GM13976 (cell line): ENCODE measurements at places on chromosomes 4 and X.

DNA sequence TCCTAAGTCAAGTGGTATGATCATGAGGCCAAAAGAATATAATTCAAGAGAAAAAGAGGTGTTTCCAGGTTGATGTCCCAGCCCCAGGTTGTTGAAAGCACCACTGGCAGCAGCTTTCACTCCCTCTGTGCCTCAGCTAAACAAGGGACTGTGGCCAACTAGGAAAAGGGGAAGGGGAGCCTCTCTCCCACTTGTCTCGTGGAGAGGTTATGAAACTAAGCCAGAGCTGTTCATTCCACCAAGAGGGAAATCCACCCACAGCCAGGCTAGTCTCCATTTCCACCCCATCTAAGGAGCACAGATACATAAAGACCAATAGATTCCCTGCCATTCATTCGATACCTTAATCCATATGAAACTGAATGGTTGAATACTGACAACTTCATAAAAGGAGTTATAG is 8.1 kb downstream of the ANXA5 start:
- no peak for DNase-seq

GRCh38 chrX:107683124-107683895 is 55.0 kb downstream of the PRPS1 start:
- DNase-seq: no peak

DNA sequence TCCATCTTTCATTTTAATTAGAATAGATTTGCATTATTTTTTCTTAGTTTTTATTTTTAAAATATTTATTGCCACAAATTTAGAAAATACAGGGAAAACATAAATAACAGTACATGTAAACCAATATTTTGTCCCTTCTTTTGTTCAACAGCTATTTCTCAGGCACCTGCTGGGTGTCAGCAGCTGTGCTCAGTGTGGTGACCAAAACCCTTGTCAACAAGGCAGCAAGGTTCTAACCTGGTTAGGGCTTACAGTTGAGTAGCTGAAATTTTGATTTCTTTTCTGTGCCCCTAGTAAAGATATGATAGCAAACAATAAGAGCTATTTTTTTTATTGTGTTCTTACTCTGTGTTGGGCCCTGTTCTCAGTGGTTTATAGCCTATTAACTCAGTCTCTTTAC is 128.1 kb downstream of the PTTG2 start:
- no peak for DNase-seq

DNA sequence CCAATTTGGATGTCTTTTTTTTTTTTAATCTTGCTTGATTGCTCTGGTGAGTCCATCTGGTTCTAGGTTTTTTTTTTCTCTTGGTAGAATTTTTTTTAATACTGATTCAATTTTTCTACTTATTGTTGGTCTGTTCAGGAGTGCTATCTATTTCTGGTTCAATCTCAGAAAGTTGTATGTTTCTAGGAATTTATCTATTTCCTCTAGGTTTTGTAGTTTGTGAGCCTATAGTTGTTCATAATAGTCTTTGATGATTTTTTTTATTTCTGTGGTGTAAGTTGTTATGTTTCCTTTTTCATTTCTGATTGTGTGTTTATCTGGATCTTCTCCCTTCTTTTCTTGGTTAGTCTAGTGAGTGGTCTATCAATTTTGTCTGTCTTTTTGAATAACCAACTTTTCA is 129.6 kb downstream of the FAM13A start:
- no peak for DNase-seq

DNA sequence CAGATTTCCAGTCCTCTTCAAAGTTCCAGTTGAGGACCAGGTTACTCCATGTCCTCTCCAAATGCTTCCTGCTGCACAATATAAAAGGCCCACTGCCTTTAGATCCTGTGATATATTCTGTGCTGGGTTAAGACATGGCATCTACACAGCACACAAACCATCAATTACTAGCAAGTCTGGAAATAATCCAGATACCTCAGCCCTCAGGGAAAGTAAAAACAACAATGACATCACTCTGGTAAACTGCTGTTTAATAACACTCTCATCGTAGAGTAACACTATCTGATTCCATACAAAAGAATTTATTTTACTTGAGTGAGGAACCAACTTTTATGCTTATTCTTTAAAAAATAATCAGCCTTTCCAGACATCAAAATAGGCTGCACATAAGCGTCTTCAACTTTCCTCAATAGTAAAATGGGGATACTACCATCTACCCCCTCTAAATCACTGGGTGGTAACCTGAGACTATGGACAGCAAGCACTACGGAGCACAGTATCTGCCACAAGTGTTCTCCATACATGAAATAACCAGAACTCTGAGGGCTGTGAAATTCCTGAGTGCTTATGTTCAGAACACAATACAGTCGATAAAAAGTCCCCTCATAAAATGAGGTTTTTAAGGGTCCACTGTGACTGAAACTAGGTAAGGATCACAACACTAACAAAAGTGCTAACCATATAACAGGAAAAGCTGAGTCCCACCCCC is 53.4 kb downstream of the ABCG2 start:
- no peak for DNase-seq

DNA sequence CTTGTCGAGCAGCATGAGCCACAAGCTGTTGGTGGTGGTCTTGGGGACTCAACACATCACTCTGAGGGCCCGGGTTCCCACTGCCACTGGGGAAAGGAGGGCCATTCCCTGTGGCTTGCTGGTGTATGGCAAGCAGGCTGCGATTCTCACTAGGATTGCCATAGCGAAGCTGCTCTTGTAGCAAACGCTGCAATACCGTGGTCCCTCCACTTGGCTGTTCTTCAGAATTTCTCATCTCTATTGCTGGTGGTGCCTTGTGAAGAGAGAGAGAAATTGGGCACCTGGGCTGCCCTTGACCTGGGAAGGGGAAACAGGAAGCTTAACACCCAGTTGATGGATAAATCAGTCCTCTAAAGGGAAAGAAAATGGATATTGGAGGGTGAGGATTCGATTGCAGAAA is 17.7 kb downstream of the AMOT start:
- DNase-seq: no peak

GRCh38 chrX:21840193-21840545 is 752 bp downstream of the MBTPS2 start:
- DNase-seq: no peak

DNA sequence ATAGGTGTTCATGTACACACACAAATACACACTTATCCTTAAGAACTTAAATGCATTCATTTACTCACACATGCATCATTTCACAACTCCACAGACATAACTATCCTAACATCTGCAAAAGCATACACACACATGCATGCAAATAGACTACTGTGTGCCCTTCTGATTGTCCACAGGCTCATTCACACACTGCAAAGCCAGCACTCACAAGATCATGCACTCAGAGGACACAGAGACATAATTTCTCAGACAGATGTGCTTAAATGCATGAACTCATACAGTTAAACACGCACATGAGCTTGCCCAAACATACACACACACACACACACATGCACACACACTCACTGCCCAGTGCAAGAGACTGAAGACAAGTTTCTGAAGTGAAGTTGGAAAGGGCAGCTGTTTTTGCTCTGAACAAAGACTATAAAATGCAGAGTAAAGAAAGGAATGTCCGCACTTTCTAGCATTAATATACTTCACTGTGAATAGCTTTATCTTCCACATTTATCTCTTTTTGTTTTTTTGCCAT is 1018.0 kb upstream of the HS3ST1 start:
- no peak for DNase-seq

DNA sequence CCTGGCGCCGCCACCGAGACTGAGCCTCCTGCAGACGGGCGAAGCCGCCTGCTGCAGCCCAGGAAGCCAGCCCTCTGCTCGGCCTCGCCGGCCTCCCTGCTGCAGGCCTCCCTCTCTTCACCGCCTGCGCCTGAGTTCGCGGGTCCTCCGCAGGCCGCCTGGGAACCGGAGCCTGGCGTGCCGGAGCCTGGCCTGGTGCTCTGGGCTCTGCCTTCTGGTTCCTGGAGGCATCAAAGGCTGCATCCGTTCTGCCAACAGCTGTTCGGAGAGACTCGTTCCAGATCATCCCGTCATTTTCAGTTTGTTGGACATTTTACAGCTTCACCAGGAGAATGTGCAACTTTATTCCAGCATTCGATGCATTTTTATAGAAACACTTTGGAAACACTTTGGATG is 178.0 kb downstream of the DCLK2 start:
- DNase-seq: no peak

DNA sequence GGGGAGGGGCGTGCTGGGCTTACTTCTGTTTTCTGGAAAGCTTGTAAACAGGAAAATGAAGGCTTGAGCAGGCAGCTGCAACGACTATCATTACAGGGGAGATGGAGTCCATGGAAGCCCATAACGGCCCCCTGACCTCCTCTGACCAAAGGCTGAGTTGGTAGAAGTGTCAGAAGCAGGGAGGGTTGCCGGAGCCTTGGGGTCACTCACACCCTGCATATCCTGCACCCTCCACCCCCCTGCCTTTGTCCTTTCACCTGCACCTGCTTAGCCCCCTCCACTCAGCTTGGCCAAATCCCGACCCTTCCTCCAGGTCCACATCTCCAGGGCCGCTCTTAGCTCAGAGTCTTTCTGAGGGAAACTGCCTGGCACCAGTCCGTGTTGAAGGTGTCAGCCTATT is 12.5 kb upstream of the MSX1 start:
- no peak for DNase-seq

DNA sequence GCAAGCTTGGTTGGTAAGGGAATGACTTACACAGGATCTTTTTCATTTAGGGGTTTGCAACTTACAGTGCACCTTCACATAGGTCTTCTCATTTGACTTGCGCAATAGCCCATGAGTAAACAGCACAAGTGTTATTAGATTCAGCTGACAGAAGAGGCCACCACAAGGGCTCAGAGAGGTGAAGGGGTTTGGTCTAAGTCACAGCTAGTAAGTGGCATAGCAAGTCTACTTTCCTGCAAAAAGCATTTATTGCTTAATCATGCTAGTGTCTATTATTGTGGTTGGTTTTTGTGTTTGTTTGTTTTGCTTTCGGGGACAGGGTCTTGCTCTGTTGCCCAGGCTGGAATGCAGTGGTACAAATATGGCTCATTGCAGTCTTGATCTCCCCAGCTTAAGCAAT is 83.3 kb downstream of the SPRY1 start:
- DNase-seq: no peak

DNA sequence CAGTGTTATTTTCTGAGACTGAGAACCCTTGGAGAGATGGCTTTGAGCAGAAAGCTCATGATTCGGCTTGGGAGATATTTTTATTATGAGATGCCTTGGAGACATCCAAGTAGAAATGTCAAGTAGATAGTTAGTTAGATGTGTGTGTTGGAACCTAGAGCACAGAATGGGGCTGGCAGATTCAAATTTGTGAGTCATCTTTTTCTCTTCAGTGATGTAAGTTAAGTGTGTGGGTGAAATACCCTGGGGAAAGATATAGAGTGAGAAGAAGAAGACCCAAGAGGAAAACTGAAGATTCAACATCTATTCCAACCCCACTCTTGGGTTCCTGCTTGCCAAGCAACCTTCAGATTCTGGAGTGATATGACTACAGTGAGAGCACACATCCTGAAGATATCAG is 580.8 kb upstream of the AMOT start:
- DNase-seq: no peak

DNA sequence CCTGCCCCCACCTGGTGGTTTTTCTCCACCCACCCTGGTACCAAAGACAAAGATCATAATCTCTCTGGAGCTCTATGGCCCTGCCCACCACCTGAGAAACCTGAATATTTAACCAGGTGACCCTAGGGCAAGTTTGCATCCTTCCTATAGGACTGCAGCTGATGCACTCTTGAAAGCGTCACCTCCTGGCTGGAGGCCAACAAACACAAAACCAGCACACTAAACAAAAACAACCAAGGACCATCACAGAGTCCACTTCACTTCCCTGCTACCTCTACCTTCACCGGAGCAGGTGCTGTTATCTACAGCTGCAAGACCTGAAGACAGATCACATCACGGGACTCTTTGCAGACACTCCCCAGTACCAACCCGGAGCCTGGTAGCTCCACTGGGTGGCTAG is 296.7 kb upstream of the FGF13 start:
- DNase-seq: no peak

- peak; percentile 20 for DNase-seq
Observed at GRCh38 chrX:139204898-139205667, 325.5 kb upstream of the F9 start.

DNA sequence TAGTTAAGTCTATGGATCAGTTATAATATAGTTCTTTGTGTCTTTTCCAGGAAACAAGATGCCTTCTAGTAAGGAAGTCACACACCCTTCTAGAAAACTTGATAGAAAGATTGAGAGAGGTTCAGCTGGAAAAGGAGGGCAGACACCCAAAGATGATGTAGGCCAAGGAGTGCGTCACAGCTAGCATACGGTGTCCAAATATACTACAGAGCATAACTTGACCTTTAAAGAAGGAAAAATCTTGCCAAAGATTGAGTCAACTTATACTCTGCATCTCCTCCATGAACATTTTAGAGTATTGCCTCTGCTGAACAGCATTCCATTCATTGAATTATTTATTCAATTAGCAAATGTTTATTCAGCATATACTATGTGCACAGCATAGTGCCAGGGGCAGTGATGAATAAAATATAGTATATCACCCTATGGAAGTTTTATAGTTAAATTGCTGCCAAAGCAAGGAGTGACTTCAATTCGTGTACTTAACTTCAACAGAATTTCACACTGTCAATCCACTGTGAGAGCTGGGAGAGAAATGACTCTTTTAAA is 51.9 kb upstream of the SLC6A14 start:
- DNase-seq: no peak

DNA sequence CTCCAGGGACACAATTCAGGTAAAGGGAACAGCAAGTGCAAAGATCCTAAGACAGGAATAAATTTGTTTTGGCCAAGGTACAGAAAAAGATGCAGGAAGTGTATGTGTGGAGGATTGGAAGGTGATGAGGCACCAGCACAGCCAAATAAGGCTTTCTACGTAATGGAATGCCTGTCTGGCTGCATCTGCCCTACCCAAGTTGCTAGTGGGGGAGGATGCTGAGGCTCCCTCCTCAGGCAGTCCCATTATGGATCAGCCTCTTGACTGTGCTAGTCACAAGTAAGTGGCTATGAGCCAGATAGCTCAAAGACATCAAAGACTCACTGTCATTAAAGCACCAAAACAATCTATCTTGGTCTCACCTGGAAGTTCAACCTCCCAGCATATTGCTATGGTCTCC is 300.9 kb upstream of the FAT4 start:
- no peak for DNase-seq

DNA sequence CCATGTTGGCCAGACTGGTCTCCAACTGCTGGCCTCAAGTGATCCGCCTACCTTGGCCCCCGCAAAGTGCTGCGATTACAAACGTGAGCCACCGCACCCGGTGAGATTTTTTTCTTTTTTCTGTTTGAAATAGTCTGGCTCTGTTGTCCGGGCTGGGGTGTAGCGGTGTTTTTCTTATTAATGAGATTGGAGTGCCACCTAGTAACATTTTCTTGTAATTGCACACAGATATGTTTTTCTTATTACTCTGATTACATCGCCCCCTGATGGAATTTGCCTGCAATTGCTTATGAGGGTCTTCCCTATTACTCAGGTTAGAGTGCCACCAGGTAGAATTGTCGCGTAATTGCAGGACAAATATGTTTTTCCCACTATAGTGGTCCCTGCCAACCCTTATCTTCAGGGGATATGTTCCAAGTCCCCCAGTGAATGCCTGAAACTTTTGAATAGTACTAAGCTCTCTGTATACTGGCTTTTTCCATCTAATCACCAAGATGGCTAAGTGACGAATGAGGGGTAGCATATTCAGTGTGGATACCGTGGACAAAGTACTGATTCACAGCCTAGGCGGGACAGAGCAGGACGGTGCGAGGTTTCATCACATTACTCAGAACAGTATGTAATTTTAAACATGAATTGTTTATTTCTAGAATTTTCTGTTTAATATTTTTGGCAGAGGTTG is 8.6 kb upstream of the PDHA1 start:
- DNase-seq: peak; percentile 46

- no peak for DNase-seq
Observed at GRCh38 chr4:145501051-145501660, 19.5 kb downstream of the SMAD1 start.
